NCI-H345 (cell line): ENCODE measurements at places on chromosomes 3 and 15.

DNA sequence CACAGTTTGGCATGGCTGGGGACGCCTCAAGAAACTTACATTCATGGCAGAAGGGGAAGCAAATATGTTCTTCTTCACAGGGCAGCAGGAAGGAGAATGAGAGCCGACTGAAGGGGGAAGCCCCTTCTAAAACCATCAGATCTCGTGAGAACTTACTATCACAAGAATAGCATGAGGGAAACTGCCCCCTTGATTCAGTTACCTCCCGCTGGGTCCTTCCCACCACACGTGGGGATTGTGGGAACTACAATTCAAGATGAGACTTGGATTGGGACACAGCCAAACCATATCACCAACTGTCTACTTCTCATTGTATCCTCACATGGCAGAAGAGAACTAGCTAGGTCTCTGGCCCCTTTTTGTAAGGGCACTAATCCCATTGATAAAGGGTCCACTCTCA is 30.5 kb downstream of the CCDC32 start:
- no peak for DNase-seq

- DNase-seq, result no peak
Measured at GRCh38 chr3:171687581-171687980, 122.7 kb downstream of the PLD1 start.

GRCh38 chr15:94671858-94672532 is 440.6 kb downstream of the MCTP2 start:
- DNase-seq, result peak; percentile 33

DNA sequence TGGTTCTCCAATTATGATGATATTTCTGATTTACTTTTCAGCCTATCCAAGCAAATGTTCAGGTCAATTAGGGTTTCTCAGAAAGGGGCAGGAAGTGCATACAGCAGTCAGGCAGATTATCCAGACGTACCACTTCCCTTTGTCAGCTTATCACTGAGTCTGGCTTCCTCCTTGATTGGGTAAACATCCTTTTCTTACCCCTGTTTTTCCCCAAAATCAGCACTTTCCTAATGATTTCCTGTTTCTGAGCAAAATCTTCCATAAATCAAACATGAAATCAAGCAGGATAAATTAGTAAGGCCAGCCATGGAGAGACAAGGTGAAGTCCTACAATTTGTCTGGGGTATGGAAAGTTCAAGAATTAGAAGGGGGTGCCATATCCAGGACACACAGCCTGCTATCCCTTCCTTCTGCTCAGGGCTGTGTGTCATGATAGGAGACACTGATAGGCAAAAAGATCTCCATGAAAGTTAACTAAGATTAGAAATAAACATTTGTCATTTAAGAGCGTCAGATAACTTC is 29.0 kb downstream of the ADIPOQ start:
- no peak for DNase-seq

DNA sequence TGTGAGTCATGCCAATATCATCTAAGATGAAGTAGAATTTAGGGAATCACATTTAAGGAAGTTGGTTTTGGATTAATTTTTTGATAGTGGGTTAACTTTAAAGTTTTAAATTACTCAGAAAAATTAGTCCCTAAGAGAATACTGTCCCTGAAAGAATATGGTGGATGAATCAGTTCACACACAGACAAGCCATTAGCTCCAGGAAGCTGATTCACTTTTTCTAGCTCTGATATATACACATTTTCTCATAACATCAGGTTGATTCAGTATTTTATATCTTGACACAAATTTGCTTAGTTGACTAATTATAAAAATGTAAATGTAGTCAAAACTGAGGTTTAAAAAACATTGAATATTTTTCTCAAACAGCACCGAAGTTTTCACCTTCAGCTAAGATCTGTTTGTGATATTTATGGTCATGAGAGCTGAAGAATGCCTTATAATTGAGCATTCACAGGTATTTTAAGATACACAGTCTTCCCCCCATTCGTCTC is 55.1 kb downstream of the MYH15 start:
- no peak for DNase-seq

DNA sequence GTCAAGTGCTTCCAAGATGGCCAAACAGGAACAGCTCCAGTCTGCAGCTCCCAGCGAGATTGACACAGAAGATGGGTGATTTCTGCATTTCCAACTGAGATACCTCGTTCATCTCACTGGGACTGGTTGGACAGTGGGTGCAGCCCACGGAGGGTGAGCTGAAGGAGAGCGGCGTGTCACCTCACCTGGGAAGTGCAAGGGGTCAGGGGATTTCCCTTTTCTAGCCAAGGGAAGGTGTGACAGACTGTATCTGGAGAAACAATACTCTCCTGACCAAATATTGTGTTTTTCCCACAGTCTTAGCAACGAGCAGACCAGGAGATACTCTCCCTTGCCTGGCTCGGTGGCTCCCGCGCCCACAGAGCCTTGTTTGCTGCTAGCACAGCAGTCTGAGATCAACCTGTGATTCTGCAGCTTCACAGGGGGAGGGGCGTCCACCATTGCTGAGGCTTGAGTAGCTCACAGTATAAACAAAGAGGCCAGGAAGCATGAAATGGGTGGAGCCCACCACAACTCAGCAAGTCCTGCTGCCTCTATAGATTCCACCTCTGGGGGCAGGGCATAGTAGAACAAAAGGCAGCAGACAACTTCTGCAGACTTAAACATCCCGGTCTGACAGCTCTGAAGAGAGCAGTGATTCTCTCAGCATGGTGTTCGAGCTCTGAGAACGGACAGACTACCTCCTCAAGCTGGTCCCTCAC is 293.5 kb upstream of the SUCLG2 start:
- no peak for DNase-seq

DNA sequence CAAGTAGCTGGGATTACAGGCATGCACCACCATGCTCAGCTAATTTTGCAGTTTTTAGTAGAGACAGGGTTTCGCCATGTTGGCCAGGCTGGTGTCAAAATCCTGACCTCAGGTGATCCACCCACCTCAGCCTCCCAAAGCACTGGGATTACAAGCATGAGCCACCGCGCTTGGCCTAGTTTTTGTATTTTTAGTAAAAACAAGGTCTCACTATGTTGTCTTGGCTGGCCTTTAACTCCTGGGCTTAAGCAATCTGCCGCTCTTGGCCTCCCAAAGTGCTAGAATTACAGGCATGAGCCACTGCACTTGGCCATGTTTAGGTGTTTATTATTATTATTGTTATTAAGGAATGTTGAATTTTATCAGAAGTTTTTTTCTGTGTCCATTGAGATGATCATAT is 14.7 kb downstream of the IL16 start:
- DNase-seq, result no peak

- peak; percentile 33 for DNase-seq
Measured at GRCh38 chr3:181610083-181610972, 101.4 kb upstream of the SOX2 start.

DNA sequence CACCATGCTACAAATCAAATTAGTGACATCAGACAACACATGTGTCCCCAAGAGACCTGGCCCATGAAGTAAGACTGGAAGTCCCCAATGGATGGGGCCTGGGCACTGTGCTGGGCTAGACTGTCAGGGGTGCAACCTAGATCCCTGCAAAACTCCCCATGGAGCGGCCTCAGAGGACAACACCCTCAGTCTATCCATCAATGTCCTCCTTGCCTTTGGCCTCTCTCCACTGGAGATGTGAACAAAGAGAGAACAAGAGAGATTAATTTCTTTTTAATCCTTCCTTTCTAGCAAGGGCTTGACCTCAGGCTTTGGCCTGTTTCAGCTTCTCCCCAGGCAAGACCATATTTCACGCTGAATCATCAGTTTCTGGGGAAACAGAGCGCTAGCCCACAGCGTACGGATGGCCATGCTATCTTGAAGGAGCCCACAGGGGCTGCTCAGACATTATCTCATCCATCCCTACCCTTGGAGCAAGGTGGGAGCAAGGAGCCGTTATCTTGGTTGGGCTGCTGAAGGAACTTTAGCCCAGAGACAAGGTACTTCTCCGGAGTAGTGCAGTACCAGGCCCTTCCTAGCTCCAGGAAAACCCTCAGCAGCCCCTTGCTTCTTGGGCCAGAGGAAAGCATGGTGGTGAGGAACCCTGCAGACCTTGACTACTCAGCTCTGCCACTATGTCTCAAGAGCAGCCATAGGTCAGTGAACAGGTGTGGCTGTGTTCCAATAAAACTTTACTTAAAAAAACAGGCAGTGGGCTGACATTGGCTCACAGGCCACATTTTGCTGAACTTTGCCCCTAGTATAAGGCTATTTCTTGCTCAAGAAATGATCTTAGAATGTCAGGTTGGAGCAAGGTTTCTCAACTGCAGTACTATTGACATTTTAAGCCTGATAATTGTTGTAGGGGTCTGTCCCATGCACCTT is 72.7 kb upstream of the WNT5A start:
- DNase-seq, result no peak

DNA sequence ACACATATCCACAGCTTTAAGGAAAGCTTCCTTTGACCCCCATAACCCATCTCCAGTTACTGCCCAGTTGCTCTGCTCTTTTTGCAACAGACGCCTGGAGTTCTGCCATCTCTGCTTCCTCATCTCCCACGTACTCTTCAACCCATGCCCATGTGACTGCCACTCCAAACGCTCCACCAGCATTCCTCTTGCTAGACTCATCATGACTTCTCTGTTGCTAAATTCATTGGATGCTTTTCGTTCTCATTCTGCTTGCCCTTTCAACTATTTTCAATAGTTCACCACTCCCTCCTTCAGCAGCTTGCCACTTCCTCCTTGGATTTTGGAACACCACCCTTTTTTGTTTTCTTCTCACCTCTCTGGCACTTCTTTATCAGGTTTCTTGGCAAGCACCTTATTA is 2.7 kb upstream of the KNSTRN start:
- DNase-seq, result no peak

GRCh38 chr3:194137008-194137505 is 1.1 kb downstream of the HES1 start:
- DNase-seq, result peak; percentile 60

- DNase-seq, result no peak
Measured at GRCh38 chr3:49173792-49174170, 2.4 kb downstream of the KLHDC8B start.

- DNase-seq, result no peak
Measured at GRCh38 chr3:159560214-159560979, 428.2 kb upstream of the IL12A start.

GRCh38 chr3:133049491-133049890 is 11.3 kb downstream of the TMEM108 start:
- DNase-seq, result no peak

- DNase-seq, result no peak
Measured at GRCh38 chr3:15572138-15572537, 29.2 kb downstream of the HACL1 start.

- no peak for DNase-seq
Measured at GRCh38 chr3:135973841-135974240, 8.3 kb downstream of the PPP2R3A start.

GRCh38 chr3:59106085-59106648 is 56.3 kb upstream of the CFAP20DC start:
- no peak for DNase-seq

DNA sequence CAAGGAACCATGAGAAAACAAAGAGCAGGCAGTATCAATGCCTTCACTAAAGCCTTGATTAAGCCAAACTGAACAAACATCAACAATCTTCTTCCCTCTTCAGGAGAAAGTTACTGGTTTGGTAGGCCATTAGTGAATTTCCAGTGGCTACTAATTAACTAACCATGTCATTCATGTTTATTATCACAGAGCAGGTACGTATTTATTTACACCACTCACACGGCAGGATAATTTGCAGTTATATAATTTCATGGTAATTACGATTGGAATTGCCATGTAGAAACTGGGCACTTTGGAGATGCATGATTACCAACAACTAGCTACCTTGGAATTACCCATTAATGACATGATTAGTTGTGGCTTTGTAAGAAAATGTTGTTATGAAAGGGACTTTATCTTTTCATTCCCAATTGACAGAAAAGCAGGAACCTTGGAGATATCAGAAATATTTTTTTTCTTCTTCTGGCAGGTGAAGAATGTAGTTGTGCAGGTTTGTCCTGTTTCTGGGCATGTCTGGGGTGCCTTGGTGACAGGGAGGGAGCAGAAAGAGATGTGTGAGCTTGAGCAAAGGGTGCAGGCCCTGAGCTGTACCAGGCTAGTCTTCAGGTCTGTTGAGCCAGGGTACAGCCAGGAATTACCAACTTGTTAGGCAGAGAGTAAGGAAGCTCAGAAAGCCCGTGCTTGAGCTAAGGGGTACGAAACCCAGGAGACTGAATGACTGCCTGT is 310.7 kb downstream of the RORA start:
- no peak for DNase-seq

GRCh38 chr3:10274601-10275000 is 18.1 kb downstream of the GHRL start:
- no peak for DNase-seq

DNA sequence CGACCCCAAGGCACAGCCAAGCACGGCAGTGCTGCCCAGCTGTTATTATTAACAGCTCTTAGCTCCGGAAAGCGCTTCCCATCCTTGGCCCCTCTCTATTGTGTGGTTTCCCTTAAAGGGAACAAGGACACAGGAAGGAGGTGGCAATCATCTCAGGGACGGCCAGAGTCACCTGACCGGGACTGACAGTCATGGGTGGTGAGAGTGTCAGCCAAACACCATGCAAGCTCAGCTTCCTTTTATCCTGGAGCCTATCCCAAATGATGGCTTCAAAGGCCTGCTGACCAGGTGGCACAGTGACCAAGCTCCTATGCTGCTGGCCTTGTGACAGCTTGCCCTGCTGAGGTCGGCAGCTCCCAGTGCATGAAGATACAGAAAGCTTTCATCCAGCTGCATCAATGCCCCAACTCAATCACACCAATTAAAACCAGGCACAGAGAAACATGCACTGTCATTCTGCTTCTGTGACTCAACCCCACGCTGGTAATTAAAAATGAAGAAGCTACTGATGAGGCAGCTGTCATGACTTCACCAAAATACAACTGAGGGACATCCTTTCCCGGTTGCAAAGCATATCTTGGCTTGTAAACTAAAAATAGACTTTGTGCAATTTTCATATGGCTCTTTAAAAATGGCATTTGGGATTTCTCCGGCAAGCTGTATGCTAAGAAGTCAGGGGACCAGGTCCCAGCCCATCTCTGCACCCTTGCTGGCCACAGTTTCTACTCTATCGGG is 34.0 kb downstream of the PCSK6 start:
- DNase-seq, result no peak

DNA sequence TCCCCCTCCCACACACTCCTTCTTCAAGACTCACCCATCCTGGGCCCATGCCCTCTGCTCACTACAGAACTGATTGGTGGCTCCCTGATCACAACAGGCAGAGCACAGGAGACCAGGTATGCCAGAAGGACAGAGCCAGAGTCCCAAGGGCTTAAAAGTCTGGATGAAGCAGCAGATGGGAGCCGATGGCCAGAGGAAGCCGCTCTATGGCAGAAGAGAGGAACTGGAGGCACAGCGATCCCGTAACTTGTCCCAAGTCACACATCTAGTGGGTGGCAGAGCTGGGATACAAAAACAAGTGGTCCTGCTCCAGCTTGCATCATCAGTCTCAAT is 20.7 kb downstream of the ITGA11 start:
- DNase-seq, result no peak

GRCh38 chr3:43018246-43018645 is 39.1 kb downstream of the GASK1A start:
- DNase-seq, result no peak
